ENCODE measurements at places on chromosomes 11 and 22.
A peak's percentile ranks its signal among the peaks of the same experiment; 100 is the strongest.

DNA sequence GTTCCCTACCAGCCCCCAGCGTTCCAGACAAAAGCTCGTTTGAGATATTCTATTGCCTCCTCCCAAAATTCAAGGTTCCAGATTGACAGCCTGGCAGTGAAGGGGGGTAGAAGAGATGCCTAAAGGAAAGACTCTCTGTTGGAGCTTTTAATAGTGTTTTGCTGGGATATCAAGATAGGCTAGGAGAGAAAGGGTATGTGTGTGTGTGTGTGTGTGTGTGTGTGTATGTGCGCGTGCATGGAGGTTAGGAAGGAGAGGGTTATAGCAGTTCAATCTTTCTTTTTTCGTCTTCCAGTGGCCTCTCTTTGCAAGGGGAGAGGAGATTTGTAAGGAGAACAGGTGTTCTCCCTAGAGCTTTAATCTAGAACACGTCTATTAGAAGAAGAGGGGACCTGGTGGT, 22.0 kb downstream of the EHF start:
- DNase-seq: no peak

DNA sequence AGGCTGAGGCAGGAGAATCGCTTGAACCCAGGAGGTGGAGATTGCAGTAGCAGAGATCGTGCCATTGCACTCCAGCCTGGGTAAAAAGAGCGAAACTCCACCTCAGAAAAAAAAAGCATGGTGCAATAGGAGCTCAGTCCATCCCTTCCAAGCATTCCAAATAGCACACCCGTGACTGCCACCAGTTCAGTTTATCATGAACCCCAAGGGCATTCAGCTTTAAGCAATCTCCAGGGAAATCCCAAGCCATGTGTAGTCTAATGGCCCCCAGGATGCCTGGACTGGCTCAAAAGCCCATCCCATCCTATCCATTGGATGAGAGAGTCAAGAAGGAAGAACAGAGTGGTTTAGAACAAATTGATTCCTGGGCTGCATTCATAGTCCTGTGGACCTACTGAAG, 16.2 kb downstream of the MICAL3 start:
- no peak for DNase-seq

GRCh38 chr22:24474221-24474620, 20.9 kb upstream of the UPB1 start:
- DNase-seq: no peak

- DNase-seq: no peak
Measured at GRCh38 chr22:26838471-26838825, 181.1 kb downstream of the MIAT start.

GRCh38 chr11:3867209-3868091, 12.0 kb downstream of the STIM1 start:
- no peak for DNase-seq

DNA sequence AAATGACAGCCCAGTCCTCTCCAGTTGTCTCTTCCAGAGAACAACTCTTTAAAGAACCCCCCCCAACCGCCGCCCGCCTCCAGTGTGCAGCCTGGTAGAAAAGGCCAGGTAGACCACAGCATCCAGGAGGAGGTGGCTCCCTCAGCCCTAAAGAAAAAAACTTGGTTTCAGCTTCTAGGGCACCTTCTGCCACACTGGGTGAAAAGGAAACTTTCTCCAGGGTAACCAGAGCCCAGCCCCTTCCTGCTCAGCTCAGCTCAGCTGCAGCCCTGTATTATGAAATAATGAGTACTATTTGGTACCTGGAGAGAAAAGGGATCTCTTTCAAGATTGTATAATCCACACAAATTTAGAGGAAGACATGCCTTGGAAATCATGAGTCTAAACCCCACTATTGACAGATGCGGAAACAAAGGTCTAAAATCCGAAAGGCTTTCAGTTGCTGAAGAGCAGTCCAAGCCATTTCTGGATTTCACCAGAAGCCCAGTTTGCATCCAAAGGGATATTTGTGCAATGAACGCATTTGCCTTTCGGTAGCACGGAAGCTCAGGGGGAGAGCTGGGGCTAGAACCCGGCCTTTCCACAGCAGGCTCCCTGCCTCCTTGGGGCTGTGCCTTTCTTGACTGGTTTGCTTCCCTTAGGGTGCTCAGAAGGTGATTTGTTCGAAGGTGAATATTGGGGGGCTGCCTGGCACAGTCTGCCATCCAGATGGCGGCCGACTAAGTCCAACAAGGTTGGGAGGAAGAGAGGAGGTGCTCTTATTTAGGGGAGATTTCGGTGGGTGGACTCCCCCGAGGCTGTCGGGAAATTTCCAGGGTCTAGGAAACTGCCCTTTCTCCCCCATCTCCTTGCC, 3.3 kb downstream of the FXYD6 start:
- DNase-seq: no peak

GRCh38 chr11:125114518-125114917, 3.1 kb upstream of the TMEM218 start:
- DNase-seq: no peak

GRCh38 chr11:117928446-117929141, 608 bp downstream of the TMPRSS13 start:
- no peak for DNase-seq

GRCh38 chr11:82873919-82874333, 26.3 kb downstream of the PRCP start:
- DNase-seq: no peak

DNA sequence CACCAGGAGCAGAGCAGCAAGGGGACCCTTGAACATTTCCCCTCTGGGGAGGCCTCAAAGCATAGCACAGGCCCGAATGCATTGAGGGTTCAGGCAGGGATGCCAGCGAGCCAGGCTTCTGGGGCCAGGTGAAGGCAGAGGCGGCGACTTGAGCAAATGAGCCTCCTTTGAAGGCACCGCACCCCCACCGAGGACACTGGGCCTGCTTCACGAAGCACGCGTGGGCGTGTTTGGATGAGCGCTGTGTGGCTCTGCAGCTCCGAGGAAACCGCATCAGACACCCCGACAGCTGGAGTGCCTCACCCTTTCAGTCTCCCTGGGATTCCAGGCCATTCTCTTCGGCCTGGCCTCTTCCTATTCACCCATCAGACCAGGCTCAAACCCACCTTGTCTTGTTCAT, 301.8 kb downstream of the NTM start:
- DNase-seq: no peak

DNA sequence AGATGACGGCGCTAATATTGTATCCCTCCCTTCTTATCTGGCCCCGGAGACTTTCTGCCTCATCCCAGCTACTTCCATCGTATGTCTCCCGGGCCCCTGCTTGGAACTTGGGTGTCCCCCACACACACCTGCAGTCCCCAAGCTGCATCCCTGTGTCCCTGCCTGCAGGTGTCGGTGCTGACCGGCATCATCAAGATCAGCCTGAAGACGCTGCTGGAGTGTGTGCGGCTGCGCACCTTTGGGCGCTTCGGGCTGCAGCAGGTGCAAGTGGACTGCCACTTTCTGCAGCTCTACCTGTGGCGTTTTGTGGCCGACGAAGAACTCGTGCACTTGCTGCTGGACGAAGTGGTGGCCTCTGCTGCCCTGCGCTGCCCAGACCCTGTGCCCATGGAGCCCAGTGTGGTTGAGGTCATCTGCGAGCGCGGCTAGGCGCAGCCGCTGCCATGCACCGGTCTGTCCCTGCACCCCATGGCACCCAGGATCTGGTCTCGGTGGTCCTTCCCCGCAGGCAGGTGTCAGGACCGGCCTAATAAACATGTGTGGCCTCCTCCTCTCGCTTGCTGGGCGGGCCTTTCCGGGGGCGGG, 421 bp upstream of the TM7SF2 start:
- no peak for DNase-seq

DNA sequence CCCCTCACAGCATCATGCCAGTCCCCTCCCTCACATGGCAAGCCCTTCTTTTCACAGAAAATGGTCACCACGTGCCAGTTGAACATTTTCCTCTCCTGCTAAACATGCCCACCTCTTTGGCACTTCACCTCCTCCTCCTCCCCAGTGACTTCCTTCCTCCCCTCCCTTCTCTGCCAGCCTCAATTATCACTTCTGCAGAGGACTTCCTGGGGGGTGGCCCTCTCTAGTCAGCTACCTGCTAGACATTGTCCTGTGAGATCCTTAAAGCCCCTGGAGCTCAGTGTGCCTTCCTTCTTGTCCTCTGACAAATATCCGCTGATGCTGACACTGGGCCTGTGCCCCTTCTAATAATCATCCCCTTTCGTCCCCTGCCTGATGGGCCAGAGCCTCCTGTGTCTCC, 43.2 kb upstream of the E2F8 start:
- DNase-seq: no peak

GRCh38 chr11:11028017-11028692, 170.3 kb upstream of the ZBED5 start:
- peak; percentile 11 for DNase-seq

GRCh38 chr22:27345691-27346090, 455.9 kb downstream of the MN1 start:
- DNase-seq: no peak

GRCh38 chr22:46081831-46082210, 68.5 kb upstream of the PPARA start:
- no peak for DNase-seq

GRCh38 chr11:35235936-35236666, 97.1 kb downstream of the CD44 start:
- no peak for DNase-seq

GRCh38 chr11:55854704-55855103, 16.2 kb downstream of the OR5D16 start:
- no peak for DNase-seq

DNA sequence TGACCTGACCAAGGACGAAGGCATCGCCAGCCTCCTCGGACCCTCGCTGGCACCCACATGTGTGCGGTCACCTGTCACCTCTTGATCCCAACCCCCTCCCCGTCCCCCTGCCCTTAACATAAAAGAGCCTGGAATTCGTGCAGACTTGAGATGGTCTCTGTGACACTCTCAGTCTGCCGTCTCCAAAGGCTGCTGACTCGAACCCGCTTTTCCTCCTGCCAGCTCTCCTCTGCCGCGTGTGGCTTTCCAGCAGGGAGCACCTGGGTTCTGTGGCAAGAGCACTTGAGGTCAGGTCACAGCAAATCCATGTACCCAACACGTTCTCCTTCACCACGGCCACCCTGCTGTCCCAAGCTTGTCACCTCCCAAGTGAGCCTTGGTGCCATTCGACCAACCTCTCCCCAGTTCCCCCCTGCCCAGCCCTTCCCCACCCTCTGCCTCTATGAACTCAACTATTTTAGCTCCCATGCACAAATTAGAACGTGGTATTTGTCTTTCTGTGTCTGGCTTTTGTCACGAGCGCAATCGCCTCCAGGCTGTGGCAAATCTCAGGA, 207.6 kb downstream of the BRD1 start:
- no peak for DNase-seq

DNA sequence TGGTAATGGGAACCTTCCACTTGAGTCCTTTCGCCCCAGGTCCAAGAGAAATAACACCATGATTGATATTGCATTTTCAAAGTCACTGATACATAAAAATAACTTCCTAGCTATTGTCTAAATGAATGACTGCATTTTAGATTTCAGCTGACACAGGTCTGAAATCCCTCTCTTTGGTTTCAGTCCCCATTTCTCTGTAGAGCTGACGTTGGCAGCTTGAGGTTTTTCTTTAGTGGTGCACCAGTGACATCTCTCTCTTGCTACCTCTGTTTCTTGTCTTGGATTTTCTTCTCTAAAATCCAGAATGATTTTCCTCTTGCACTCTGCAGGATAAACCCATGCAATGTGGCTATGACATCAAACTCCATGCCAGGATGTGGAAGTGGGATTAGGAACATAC, 31.7 kb upstream of the SORL1 start:
- DNase-seq: no peak

DNA sequence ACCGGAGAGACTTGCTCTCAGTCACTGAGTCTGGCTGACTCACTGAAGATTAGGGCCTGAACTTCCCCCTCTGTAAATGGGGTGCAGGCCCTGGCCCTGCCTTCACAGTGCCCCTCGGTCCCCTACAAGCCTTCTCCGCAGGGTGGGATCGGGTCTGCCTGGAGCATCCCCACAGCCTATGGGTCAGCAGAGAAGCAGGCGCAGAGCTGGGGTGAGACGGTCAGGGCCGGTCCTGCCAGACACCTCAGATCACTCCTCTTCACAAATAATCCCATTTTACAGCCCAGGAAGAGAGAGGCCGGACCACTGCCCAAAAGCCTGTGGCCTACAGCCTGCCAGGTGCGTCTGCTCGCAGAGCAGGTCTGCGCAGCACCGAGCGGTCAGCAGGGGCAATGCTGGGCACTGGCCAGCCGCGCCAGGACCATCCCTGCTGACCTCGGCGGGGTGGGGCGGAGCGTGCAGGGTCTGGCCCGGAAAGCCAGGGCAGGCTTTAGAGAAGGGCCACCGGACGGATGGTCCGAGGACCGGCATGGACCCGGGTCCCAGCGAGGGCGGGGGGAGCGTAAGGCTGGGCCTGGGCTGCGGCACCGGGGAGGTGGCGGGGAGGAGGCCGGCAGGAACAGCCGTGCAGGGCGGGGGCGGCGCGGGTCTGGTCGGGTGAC, 522 bp upstream of the SEPTIN5 start:
- DNase-seq: no peak

- DNase-seq: no peak
Measured at GRCh38 chr11:57164317-57164716, 17.4 kb upstream of the LRRC55 start.

DNA sequence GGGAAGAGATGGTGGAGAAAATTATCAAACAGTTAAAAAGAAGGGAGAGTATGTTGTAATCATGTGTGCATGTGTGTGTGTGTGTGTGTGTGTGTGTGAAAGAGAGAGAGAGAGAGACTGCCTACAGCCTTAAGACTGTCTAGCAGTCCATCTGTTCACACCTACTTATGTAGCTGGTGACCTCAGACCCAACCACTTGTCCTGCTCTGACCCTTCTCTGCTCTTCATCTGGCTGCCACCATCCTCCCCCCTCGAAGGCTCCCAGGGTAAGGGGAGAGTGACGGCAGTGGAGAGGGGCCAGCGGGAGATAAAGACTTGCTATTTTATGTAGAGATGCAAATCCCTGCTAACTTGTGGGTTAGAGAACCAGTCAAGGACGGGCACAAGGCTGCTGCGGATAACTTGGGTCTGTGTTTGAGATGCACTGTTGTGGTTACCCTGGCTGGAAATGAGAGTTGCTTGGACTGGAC, 24.9 kb upstream of the GRAMD1B start:
- no peak for DNase-seq

- DNase-seq: no peak
Measured at GRCh38 chr11:2974272-2974671, 17.9 kb downstream of the NAP1L4 start.

DNA sequence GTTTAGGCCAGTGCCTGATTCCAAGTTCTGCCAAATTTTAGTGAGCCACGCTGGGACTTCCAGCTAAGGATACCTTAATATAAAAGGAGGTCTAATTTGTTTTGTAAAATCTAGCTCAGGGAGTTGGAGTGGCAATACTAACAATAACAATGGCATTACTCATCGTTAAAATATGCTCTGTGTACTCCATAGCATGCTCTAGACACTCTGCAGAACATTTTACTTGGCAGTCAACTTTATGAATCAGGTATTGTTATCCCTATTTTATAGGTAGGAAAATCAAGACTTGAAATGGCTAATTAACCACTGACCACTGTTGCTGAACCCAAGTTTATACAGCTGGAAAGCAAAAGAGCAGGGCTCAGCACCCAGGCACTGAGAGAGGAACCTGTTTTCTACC, 485.0 kb upstream of the KIRREL3 start:
- DNase-seq: no peak

Measured in bone marrow (tissue), 2 donors.